Myocyte (in vitro differentiated cells): ENCODE measurements at places on chromosomes 5 and 9.

DNA sequence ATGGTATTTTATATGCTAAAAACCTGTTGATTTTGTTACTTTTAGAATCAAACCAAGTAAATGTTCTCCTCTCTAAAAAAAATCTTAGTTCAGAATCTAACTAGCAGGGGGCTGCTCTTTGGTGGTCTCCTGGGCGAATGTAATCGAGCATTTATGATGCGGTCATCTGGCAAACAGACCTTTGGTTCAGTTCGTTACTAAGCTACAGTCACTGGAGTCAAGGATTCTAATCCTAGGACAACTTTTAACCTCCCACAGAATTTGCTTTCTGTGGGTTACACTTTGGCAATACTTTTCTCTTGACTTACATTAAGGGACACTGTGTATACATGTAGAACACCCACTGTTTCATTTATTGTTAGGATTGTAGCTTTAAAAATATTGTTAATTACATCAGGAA, 26.3 kb upstream of the FREM1 start:
- no peak for DNase-seq

- DNase-seq, result peak; percentile 48
These were observed 11.5 kb downstream of the NADK2 start for GRCh38 chr5:36230151-36230790.

DNA sequence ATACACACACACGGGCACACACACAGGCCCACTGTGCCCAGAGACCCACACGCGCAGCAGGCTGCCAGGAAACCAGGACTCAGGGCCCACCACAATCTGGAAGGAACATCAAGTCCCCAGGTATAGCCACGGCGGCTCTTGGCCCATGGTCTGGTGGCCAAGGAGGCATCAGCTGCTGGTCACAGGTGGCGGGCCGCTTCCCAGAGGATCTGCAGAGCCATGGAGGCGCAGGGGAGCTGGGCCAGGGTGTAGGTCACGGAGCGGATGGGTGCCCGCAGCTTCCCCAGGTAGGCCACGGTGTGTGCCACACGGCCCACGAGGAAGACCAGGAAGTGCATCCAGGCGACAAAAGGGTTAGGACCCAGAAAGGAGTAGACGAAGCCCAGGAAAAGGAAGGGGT, 13.4 kb downstream of the PTGES start:
- no peak for DNase-seq

GRCh38 chr5:139386050-139386438, 2.9 kb upstream of the SLC23A1 start:
- no peak for DNase-seq

- DNase-seq, result no peak
These were observed 126.8 kb upstream of the FBXL7 start for GRCh38 chr5:15373151-15373550.

- peak; percentile 43 for DNase-seq
These were observed 24.7 kb downstream of the SLC6A3 start for GRCh38 chr5:1420211-1421195.

GRCh38 chr5:132176987-132177386, 50.7 kb downstream of the P4HA2 start:
- DNase-seq, result no peak

DNA sequence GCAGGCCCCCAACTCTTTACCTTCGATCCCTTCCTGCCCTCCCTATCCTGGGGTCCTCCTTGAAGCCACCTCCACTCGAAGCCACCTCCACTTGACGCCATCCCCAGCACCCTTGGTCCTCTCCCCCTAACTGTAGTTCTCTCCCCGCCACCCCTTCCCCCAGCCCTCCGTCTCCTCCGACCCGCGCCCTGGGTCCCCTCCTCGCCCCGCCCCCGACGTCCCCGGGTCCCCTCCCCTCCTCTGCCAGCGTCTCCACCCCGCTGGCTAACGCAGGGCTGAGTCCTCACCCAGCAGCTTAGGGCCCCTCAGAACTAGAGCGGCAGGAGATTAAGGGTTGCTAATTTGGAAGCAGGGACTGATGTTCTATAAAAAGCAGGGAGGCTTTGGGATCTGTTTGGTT, 30.6 kb upstream of the ANKRD33B start:
- DNase-seq, result no peak

DNA sequence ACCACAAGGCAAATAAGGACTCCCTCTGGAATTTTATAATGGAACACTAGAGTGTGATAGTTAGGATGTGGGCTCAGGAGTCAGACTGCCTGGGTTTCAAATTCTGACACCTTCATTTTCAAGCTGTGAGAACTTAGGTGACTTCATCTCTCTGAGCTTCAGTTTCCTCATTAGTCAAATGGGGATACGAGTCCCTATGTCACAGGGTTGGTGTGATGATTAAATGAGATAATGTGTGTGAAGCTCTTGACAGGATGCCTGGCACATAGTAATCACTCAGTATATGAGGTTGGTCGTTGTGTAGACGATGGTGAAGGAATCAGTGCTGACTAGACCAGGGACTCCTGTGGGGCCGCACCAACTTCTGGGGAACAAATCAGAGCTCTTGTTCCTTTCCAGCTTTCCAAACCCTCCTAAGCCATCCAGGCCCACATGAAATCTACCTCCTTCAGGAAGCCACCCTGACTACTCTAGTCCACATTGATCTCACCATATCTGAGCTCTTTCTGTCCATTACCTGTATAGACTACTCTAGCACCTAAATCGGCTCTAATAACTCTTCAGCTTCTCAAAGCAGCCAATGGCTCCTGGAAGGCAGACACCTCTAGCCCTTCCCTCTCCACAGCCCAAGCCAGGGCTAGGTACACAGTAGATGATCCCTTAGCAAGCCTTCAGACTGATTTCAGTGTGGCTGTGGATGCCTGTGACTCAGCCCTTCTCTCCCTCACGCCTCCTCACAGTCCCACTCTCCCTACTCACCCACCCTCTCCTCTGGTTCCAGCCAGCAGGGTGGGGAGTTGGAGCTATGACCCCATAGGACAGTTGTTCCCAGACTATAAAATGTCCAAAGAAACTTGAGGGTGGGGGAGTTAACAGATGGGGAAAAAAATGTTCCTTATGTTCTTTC, 2.5 kb upstream of the TCF7 start:
- DNase-seq, result peak; percentile 53

GRCh38 chr5:34550247-34550646, 105.9 kb upstream of the RAI14 start:
- DNase-seq, result no peak

DNA sequence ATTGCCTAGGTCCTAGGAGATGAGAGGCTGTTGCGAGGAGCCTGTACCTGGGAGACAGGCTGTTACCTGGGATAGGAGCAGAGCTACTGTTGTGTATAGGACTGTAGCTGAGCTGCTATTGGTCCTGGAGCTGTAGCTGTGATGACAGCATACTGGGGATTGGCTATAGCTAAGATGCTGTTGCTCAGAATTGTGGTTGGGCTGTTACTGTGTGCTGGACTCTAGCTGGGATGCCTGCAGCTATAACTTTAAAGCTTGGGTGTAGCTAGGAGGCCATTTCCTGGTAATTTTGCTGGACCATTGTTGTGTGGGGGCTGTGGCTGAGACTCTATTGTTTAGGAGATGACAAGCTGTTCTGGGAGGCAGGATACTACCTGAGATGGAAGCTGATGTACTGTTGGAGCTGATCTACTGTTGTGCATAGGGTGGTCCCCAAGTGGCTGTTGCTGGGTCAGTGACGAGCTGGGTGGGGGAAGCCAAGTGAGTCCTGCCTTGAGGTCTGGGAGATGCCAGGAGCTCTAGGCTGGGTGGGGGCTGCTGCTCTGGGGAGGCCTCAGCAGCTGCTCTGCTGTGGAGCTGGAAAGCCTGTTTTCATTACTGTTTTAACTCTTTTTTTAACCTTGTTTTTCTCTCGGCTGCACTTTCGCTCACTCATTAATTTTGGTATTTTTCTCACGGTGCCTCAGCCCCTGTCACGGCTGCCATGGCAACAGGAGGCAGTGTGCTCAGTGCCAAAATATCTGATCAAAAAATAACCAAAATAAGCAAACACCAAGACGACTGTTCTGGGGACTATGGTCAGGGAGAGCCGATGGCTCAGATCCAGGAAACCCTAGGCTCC, 3.0 kb upstream of the PCDH1 start:
- DNase-seq, result no peak

GRCh38 chr5:121019106-121019505, 555.0 kb downstream of the PRR16 start:
- no peak for DNase-seq

DNA sequence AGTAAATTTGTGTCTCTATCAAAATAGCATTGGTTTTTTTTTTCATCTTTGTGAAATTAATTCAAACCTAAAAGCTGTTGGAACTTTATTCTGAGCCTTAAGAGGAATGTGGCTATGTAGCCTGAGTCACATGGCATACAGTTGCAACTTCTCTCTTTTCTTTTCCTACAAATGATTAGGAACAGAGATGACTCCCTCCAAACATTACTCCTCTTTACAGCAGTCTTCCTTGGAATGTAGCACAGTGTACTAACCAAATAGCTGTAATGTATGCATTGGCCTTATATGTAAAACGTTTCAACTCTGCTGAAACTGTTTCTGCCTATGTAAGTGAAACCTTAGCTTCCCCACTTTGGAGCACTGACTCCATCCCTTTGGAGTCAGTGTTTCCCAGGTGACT, 100.9 kb upstream of the MAP1B start:
- DNase-seq, result no peak

DNA sequence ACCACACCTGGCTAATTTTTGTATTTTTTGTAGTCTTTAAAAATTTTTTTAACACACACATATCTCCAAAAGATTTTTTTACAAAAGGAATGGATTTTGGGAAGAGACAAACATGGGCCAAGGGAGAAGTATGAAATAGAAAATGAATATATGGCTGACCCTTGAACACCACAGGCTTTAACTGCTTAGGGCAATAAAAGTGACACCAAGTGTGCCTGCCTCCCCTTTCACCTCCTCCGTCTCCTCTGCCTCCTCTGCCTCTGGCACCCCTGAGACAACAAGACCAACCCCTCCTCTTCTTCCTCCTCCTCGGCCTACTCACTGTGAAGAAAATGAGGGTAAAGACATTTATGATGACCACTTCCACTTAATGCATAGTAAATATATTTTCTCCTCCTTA, 483.9 kb downstream of the KDM4C start:
- no peak for DNase-seq

DNA sequence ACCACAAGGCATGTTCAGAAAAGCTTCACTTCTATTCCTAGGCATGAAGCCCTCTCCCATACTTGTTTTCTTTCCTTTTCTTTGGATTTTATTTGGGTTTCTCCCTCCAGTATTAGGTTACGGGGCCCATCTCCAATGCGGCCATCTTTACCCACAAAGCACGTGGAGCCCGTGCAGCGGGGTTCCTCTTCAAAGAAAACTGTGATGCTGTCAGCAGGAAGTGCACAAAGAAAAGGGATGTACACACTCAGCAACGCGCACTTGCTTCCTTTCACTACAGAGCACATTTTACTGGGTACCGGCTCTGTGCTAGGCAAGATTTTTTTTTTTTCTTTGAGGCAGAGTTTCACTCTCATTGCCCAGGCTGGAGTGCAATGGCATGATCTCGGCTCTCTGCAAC, 106.6 kb downstream of the COL23A1 start:
- no peak for DNase-seq

- no peak for DNase-seq
These were observed 905.6 kb upstream of the CDH6 start for GRCh38 chr5:30287890-30288289.
